LHCN-M2 (cell line): ENCODE measurements at places on chromosomes 11 and 22.

GRCh38 chr22:37734964-37735451 lies 38.2 kb downstream of the TRIOBP start:
- DNase-seq, result peak; percentile 32

DNA sequence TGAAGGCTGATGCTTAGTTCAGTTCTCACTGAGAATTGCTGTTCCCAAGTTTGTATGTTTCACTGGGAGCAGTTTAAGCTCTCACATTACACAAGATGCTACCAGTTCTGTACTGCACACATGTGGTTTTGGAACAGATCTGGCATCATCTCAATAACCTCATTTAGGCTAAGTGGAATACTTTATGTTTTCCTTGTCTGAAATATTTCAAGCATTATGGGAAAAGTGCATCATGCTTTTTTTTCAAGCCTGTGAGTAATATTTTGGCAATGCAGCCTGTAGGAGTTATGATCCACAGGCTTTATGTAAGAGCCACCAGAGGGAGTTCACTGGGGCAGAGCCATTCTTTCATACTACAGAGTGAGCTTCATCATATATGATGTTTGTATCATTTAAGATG lies 141.5 kb downstream of the OR4C45 start:
- DNase-seq, result no peak

- no peak for DNase-seq
Observed at GRCh38 chr11:65043881-65044501, 3.0 kb downstream of the SAC3D1 start.

GRCh38 chr11:33934450-33934849 lies 42.6 kb upstream of the LMO2 start:
- no peak for DNase-seq

DNA sequence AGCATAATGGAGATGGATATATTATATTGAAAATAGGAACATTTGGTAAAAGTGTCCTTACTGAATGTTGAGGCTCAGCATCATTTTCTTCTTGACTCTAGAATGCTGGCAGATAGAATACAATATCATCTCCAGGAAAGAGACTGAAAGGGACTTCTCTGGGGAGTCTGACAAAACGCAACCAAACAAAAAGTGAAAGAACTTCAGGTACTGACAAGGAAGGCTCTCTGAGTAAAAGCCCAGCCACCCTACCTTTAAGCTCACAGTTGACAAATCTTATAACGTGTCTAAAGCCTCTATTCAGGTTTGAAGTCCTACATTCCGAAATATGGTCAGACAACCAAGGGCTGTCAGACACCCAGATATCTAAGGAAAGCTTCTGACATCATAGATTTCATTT lies 590.8 kb downstream of the SOX6 start:
- no peak for DNase-seq

GRCh38 chr11:77470971-77471370 lies 2.9 kb downstream of the PAK1 start:
- DNase-seq, result no peak

GRCh38 chr22:19115628-19116027 lies 6.6 kb downstream of the DGCR2 start:
- DNase-seq, result no peak

DNA sequence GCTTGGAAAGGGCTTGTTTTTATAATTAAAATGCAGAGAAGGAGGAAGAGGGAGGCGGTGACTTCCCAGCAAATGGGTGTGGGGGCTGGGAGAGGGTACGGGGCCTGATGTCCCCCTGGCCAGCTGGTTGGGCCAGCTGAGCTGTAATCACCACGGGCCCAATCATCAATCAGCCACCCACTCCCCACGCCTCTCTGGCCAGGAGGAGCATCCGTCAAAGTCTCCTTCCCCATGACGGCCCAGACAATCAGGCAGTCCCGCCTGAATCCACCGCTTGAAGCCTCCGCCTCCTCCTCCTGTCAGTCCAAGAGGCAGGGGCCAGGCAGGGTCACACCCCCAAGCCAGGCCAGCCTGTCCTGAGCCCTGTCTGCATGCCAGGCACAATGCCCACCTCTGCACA lies 13.3 kb upstream of the CABP7 start:
- DNase-seq, result no peak

DNA sequence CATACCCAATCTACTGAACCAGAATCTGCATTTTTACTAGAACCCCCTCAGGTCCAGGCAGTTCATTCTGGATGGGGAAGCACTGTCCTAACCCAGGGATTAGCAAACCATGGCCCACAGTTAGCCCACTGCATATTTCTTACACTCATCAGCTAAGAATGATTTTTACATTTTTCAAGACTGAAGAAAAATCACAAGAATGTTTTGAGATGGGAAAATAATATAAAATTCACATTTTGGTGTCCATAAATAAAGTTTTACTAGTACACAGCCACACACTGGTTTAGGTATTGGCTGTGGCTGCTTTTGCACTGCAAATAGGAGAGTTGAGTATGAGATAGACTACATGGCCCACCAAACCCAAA lies 59.4 kb downstream of the PPFIBP2 start:
- DNase-seq, result no peak

GRCh38 chr11:125092669-125093068 lies 18.8 kb downstream of the TMEM218 start:
- DNase-seq, result no peak

GRCh38 chr11:120168108-120168959 lies 30.4 kb upstream of the TRIM29 start:
- DNase-seq, result no peak

DNA sequence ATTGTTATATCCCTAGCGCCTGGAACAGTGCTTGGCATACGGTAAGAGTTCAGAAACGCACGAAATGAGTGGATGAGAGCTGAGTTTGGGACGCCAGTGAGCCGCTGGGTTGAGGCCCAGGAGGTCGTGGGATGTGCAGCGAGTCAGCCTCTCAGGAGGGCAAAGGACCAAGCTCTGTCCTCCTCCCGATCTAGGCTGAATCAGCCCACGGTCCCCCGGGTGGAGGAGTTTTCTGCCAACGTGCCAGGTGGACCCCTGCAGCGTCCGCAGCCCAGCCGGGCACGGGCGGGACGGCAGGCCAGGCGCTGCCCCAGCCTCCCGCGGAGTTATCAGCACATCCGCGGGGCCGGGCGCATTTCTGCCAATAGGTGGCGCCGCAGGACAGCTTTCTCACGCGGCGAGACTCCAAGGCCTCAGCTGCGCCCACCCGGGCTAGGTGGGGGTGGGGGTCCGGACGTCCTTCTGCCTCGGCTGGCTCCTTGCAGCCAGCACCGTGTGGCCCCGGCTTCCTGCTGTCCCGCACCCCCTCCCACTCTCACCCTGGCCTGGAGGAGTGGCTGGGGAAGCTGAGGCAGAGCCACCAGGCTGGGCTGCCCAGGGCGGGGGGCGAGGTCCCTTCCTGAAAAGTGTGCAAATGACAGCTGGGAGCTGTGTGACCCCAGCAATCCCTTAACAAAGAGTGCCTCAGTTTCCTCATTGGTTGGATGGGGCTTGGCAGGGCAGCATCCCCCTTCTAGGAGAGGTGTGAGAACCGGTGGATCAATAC lies 2.2 kb upstream of the RPS19BP1 start:
- peak; percentile 55 for DNase-seq

DNA sequence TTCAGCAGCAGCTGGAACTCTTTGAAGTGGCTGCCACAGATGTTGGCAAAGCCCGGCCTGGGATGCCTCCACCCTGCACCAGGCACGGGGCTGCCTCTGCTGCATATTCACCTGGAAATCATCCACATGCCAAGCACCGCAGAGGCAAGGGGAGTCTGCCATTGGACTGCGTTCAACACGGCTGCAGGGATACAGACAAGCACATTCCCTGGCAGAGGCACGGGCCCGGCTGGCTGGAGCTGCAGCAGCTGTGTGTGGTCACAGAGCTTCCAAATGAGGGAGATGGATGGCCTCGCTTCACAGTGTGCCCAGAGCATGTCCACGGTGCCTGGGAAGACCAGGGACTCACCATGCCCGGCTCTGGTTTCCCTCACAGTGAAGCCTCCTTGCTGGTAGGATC lies 1378.9 kb downstream of the TBC1D22A start:
- no peak for DNase-seq

DNA sequence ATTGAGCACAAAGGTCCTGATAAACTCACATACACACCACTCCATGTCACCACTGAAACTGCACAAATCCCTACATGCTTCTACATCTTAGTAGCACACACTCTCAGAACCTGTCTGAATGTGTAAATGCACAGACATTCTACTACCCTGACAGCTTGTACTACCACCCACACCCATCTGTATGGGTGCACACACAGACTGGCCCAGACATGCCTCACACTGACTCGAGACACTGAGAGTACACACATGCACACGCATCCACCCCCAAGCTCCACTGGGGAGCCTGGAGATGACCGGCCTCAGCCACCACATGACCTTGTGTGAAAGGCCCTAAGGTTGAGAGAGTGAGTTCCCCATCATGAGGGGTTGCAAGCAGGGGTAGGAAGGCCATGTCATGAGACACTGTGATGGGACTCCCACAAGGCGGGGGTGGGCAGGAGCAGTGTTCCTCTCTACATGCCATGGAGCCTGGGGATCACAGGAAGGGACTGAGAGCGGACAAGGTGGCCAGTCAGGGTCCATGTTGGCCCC lies 28.1 kb downstream of the ARAP1 start:
- DNase-seq, result no peak

GRCh38 chr11:82085493-82085892 lies 648.2 kb downstream of the FAM181B start:
- DNase-seq, result no peak

DNA sequence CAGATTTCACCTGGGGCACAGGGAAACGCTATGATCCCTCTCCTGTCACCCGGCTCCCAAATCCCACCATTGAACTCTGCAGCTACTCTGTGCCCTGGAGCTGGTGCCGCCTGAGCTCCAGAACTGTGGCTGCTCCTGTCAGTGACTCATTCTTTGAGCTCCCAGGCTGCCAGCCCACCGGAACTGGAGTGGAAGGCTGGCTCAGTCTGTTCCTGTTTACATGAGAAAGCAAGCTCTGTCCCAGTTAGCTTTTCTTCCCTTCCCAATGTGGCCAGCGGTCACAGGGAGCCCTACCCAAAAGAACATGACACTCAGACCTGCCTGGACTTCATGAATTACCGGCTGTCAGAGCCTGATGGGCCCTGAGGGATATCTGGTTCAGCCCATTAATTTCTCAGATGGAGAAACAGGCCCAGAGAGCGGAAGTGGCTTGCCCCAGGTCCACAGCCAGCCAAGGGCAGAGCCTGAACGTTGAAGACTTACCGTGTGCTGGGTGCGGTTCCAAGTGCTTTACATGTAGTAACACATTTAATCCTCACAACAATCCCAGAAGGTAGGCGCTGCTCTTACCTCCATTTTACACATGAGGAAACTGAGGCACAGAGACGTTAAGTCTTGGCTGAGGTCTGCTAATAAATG lies 23.8 kb upstream of the IGSF22 start:
- DNase-seq, result peak; percentile 75

- no peak for DNase-seq
Observed at GRCh38 chr11:87259736-87260135, 222.0 kb downstream of the TMEM135 start.

DNA sequence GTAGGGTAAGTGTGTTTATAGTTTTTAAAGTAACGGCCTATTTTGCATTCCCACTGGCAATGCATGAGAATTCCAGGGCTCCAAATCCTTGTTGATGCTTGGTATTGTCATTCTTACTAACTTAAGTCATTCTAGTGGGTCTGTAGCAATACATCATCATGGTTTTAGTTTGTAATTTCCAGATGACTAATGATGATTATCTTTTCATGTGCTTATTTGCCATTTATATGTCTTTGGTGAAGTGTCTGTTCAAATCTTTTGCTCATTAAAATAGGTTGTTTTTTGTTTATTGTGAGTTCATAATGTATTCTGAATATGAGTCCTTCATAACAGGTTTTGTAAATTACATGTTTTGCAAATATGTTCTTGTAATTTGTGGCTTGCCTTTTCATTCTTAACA lies 31.2 kb downstream of the MTMR3 start:
- peak; percentile 76 for DNase-seq

- no peak for DNase-seq
Observed at GRCh38 chr11:36447947-36448346, 62.1 kb downstream of the TRAF6 start.

GRCh38 chr11:2209370-2209801 lies 37.8 kb upstream of the TH start:
- no peak for DNase-seq

DNA sequence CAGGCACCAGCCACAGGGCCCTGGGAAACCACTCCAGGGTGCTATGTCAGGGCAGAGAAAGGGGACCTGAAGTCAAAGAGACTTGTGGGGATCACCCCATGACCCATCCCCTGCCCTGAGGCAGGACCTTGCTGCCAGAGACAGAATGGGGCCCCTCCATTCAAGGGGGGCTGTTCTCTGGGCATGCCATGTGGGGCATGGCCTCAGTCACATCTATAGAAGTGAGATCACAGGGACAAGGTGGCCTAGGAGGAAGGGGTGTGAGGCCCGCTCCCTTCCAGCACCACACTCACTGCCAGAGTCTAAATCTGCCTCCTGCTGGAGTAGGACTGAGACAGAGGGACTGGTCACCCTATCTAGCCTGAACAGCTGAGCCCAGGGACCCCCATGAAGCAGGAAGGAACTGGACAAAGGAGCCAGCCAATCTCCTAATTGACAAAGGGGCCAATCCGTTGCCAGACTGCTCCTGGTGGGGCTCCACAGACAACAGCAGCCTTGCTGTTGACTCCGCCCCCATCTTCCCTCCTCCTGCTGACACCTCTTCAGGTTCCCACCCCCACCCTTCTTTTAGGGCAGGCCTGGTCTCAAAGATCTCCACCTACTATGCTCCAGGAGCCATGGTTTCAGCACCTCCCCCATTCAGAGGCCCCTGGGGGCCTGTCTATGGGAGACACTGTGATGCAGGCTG lies 26.0 kb downstream of the NEAT1 start:
- peak; percentile 49 for DNase-seq

DNA sequence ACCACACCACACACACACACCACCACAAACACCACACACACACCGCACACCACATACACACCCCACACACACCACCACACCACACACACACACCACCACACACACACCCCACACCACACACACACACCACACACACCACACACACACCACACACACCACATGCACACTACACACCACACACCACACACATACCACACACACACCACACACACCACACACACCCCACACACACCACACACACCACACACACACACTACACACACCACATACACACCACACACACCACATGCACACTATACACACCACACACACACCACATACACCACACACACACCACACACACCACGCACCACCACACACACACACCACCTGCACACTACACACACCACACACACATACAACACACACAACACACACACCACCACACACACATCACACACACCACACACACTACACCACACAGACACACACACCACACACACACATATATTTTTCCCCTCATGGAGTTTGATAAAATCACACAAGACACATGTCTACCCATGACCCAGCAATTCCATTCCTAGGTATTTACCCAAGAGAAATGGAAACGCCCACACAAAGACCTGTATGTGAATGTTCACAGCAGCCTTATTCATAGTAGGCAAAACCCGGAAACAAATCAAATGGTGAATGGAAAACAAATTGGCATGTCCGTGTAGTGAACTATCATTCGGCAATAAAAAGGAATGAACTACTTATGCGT lies 14.3 kb downstream of the CD5 start:
- no peak for DNase-seq

GRCh38 chr11:43810929-43811596 lies 69.6 kb upstream of the ALKBH3 start:
- DNase-seq, result no peak

- no peak for DNase-seq
Observed at GRCh38 chr11:83554876-83555275, 268.7 kb upstream of the CCDC90B start.

GRCh38 chr11:119828006-119828405 lies 99.0 kb upstream of the NECTIN1 start:
- DNase-seq, result no peak
